Immature natural killer cell (primary cell): ENCODE measurements at places on chromosomes 7 and 10.

DNA sequence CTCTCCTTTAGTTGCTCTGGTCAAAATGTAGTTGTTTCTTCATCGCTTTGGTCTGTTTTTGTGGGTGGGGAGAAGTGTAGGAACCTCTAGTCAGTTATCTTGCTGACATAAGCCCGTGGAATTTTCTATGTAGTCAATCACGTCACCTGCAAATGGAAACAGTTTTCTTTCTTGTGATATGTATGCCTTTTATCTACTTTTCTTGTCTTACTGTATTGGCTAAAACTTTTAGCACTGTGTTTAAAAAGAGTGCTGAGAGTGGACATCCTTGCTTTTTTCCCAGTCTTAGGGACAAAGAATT lies 42.3 kb downstream of the AKR1E2 start:
- H3K4me1 ChIP-seq = no peaks in the 10 kb centered on the region
- no peak overlapping the region for H3K27ac ChIP-seq
- DNase-seq = no peak
- H3K27me3 ChIP-seq = peaks cover 6% of the 10 kb centered on the region
- no peak overlapping the region for H3K4me3 ChIP-seq

DNA sequence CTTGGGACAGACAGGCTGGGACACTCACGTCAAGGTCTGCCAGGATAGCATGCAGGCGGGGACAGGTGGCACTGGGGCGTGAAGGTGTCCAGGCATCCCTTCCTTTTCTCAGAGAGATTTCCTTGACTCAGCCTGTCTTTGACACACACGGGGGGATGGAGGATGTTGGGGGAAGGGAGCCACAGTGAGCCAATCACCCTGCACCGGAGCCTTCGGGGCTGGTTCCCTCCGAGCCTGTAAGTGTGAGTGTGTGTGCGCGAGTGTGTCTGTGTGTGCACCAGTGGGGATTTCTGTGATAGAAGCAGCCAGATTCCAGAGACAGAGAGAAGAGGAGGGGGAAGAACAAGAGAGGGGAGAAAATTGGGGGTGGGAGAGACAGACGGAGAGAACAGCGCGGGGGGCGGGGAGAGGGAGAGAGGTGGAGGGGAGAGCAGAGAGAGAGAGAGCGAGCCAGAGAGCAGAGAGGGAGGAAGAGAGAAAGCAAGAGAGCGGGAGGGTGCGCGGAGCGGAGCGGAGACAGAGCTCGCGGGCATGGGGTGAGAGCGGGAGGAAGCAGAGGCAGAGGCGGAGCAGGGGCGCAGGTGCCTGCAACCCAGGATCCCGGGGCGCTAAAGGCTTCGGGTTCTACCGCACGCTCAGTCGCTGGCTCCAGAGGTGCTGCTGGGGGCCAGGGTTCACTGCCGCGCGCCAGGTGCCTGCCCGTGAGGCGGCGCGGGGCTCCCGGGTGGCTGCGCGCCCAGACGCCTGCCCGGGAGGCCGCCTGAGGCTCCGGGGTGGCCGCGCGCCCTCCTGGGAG lies 466 bp upstream of the GPR26 start:
- no peaks in the 10 kb centered on the region for H3K4me1 ChIP-seq
- no peaks in the 10 kb centered on the region for H3K36me3 ChIP-seq
- no peak overlapping the region for H3K4me3 ChIP-seq
- DNase-seq = no peak
- no peak overlapping the region for H3K27ac ChIP-seq

GRCh38 chr10:132607961-132608495 lies 70.4 kb downstream of the INPP5A start:
- DNase-seq = no peak
- peaks cover 16% of the 10 kb centered on the region for H3K4me1 ChIP-seq
- H3K36me3 ChIP-seq = no peaks in the 10 kb centered on the region
- no peak overlapping the region for H3K4me3 ChIP-seq
- peaks cover 7% of the 10 kb centered on the region for H3K27me3 ChIP-seq
- no peak overlapping the region for H3K27ac ChIP-seq

DNA sequence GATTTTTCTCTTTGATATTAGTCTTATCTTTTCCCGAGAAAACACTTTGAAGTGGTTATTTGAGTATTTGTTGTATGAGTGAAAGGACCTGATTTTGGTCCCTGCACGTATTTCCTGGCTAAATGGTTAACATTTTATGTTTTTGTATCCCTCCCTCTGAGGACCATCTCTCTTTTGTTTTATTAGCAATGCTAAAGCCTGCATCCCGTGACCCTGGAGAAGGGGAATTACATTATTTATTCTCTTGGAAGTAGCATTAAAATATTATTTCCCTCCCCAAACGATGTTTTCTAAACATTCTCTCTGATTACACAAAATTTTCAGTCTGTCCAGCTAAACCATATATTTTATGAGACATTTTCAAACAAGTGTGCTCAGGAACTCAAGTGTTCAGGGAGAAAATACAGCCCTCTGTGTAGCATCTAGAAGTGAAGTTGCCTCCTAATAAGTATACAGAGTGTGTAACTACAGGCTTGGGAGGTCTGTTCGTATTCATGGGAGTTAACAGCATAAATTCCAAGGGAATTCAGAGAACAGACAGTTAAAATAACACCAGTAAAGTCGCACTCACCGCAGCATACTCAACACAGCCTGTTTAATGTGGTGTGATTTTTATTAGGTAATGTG lies 163.8 kb upstream of the NPVF start:
- no peaks in the 10 kb centered on the region for H3K36me3 ChIP-seq
- peaks cover 3% of the 10 kb centered on the region for H3K27me3 ChIP-seq
- DNase-seq = no peak
- no peaks in the 10 kb centered on the region for H3K4me1 ChIP-seq

- no peak overlapping the region for H3K27ac ChIP-seq
- DNase-seq = no peak
- H3K4me1 ChIP-seq = no peaks in the 10 kb centered on the region
- no peak overlapping the region for H3K4me3 ChIP-seq
- H3K36me3 ChIP-seq = no peaks in the 10 kb centered on the region
Observed at GRCh38 chr7:156496363-156496769, 144.2 kb upstream of the RNF32 start.

DNA sequence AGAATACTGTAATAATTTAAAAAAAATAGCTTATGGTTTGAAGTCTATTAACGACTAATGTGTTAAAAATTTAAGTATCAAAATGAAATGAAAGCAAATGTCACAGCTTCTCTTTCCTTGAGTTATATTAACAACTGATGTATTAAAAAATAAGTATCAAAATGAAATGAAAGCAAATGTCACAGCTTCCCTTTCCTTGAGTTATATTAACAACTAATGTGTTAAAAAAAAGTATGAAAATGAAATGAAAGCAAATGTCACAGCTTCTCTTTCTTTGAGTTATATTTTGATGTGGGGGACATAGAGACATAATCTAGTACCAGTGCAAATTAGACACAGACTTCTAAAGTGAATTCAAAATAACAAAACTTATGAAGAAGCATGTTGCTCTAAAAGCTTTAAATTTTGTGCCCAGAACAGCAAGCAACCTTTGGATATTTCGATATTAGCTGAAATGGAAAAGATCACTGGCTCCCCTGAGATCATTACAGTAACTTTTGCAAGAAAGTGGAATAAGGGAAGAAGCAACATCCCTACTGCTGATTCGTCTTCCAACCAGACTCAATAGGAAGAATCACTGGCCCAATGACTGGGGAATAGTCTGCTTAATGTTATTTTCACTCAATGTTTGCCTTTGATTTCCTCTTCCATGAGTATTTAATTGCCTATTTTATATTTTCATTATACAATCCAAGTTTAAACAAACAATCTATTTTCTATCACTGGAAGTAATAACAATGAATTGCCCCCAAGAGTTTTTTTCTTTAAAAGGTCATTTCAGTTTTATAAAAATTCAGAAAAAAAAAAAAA lies 8.0 kb downstream of the SKAP2 start:
- H3K36me3 ChIP-seq = peaks cover 3% of the 10 kb centered on the region
- peak overlapping the region; percentile 88 for H3K27ac ChIP-seq
- peak overlapping the region; percentile 76 for H3K4me3 ChIP-seq
- no peak for DNase-seq
- peaks cover 7% of the 10 kb centered on the region for H3K27me3 ChIP-seq

- H3K4me1 ChIP-seq = no peaks in the 10 kb centered on the region
- no peak overlapping the region for H3K4me3 ChIP-seq
- H3K27me3 ChIP-seq = no peaks in the 10 kb centered on the region
- no peak for DNase-seq
- no peaks in the 10 kb centered on the region for H3K36me3 ChIP-seq
Observed at GRCh38 chr7:11430112-11430511, 401.9 kb downstream of the THSD7A start.

DNA sequence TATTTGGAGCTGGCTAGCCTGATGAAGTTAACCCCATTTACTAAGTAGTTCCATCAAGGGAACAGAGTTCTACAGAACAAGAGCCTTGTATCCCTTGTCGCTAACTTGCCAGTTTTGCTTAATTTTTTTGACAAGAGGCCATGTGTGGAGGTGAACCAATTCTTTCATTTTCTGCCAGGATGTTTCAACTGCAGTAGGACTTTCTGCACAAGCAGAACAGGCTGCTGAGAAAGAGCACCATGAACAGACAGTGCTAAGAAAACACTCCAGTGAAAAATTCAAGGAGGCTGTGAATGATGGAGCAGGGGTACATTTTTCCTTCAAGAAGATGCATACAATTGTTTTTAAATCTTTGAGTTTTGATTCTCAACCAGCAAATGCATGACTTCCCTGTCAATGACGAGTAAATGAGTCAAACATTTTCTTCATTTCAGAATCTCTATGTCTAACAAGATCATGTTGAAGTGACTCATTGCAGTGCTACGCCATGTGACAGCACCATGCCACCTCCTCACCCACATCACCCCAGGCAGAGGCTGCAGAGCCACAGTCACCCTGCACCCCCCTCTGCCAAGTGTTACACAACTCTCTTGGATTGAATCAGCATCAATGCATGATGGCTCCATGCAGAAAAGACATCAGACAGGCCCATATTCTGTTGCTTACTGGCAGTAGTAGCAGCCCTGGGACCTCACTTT lies 193.1 kb downstream of the COBL start:
- H3K4me3 ChIP-seq = no peak overlapping the region
- peaks cover 5% of the 10 kb centered on the region for H3K4me1 ChIP-seq
- no peak for DNase-seq
- H3K36me3 ChIP-seq = no peaks in the 10 kb centered on the region
- no peak overlapping the region for H3K27ac ChIP-seq

- no peaks in the 10 kb centered on the region for H3K27me3 ChIP-seq
- H3K4me1 ChIP-seq = no peaks in the 10 kb centered on the region
- no peak overlapping the region for H3K27ac ChIP-seq
- no peaks in the 10 kb centered on the region for H3K36me3 ChIP-seq
Observed at GRCh38 chr10:23755556-23755955, 316.7 kb downstream of the OTUD1 start.
